ENCODE measurements at places on chromosomes 6 and 20.

GRCh38 chr20:59469267-59470252, 134.8 kb upstream of the PHACTR3 start:
- no peak for DNase-seq

- no peak for DNase-seq
Observed at GRCh38 chr6:107616775-107617174, 126.9 kb downstream of the SOBP start.

GRCh38 chr20:59831024-59831915, 102.2 kb downstream of the SYCP2 start:
- DNase-seq: no peak

GRCh38 chr6:141877275-141877983, 255.3 kb upstream of the GJE1 start:
- no peak for DNase-seq

- no peak for DNase-seq
Observed at GRCh38 chr6:158808941-158809678, 10.1 kb downstream of the EZR start.

- no peak for DNase-seq
Observed at GRCh38 chr20:46400253-46400652, 6.2 kb downstream of the ELMO2 start.

- no peak for DNase-seq
Observed at GRCh38 chr6:37897818-37898515, 78.4 kb downstream of the ZFAND3 start.

DNA sequence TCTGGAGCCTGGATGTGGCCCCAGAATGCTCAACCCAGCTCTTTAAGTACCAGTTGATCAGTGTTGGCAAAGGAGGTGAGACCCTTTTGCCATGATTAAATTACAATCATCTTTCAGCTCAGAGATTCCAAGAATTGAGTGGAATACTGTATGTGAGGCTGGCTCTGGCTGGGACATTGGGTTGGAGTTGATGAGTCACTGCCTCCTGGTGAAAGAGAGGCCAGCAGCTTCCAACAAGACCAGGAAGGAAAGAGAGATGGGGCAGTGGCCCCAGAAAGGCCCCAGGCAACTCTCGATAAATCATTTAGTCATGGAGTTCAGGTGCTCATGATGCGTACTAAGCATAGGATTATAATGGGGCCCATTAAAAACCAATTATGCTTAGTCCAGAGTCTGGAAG, 2.1 kb downstream of the TGM6 start:
- no peak for DNase-seq

- no peak for DNase-seq
Observed at GRCh38 chr6:129393654-129394053, 316.3 kb downstream of the ARHGAP18 start.

DNA sequence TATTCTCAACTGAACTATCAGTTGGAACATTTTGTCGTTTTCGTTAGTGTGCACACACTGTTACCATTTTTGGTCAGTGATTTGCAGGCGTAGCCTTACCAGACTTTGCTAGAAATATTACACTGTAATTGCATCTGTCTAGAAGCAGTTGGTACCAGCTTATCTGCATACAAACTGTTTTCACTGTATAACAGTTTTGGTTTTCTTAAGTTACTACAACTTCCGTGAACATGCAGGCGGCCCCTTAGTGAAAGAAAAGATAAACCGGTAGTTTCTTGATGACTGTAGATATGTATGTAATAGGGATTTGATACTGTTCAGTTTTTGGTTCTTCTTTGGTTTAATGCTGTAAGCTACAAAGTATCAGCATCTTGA, 1.3 kb downstream of the DSTN start:
- no peak for DNase-seq

GRCh38 chr20:1741309-1742048, 83.9 kb upstream of the SIRPG start:
- no peak for DNase-seq

- no peak for DNase-seq
Observed at GRCh38 chr6:733431-734219, 40.7 kb upstream of the EXOC2 start.

- DNase-seq: no peak
Observed at GRCh38 chr20:4813863-4814695, 92.4 kb downstream of the PRND start.

- no peak for DNase-seq
Observed at GRCh38 chr6:114355300-114355699, 12.5 kb upstream of the HS3ST5 start.

DNA sequence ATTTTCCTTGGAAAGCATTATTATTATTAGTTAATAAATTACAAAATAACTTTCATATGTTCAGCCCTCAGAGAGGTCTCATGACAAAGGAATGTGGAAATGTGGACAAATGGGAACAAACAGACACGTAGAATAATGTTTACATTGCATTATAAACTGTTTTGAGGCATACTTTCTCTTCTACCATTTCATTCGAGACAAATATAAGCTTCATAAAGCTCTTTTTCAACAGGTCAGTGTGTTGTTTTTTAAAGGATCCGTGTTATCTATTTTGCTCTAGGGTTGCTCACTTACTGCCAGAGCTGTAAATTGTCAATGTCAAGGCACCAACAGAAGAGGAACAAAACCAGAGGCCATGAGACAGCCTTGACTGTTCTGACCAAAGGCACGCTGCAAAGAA, 256.8 kb downstream of the PHACTR1 start:
- no peak for DNase-seq

GRCh38 chr6:114247101-114247500, 95.7 kb downstream of the HS3ST5 start:
- no peak for DNase-seq

GRCh38 chr6:43277306-43277642, 20.8 kb upstream of the SLC22A7 start:
- no peak for DNase-seq

DNA sequence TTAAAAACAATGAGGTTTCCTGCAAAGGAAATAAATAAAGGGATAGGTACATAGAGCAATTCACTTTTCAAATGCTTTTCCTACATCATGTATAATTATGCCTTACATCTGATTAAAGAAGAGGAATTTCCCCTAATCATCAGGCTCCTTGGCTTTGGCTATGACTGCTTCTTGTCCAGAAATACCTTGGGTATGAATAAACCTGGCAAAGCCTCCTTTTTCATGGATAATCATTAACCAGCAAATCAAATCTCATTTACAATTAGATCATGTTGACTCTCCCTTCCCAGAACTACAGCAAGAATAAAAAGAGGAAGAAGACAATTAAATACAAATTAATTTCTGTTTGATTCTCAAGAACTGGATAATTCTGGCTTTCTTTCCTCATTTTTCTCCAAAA, 58.0 kb upstream of the CD2AP start:
- no peak for DNase-seq

- DNase-seq: no peak
Observed at GRCh38 chr20:20085812-20086211, 33.5 kb downstream of the CFAP61 start.

DNA sequence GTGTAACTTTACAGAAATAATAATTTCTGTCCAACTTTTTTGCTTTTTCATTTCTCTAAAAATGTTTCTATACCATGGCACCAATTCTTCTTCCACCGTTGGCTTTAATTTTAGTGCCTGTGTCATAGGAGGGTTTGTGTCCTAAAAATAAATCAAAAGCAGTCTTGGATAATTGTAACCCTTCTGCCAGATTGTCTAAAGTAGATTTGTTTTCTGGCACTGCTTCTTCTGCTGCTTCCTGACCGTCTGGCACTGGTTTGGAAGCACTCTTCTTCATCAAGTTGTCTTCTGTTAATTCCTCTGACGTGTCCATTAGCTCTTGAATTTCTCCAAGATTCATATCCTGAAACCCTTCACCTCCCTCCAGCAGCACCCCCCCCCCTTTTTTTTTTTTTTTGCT, 33.1 kb downstream of the SCAF8 start:
- no peak for DNase-seq

- DNase-seq: no peak
Observed at GRCh38 chr6:150848400-150848799, 17.1 kb upstream of the MTHFD1L start.

- DNase-seq: no peak
Observed at GRCh38 chr6:49766762-49767161, 20.3 kb downstream of the PGK2 start.
